ENCODE measurements at places on chromosomes 4 and X.

GRCh38 chr4:3531318-3531878 lies 824 bp downstream of the LRPAP1 start:
- DNase-seq, result no peak

- DNase-seq, result no peak
These were observed 23.0 kb downstream of the FLNA start for GRCh38 chrX:154351183-154352011.

GRCh38 chr4:19969492-19969891 lies 282.2 kb upstream of the SLIT2 start:
- DNase-seq, result no peak

DNA sequence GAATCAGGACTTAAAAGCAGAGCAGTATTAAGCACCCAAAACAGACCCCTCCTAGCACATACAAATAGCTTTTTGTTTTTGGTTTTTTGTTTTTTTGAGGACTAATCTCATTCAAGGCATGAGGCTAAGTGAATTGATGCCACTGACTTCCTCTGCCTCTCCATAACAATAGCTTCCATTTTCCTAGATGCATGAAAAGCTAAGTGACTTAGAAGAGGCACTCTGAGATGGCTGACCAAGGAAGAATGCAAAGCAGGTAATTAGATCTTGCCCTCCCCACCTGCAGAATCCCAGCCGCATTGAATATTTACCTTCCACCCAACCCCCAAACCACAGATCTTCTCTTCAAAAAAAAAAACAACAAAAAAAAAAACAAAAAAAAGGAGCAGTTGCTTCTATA lies 7.4 kb upstream of the KDR start:
- no peak for DNase-seq

- no peak for DNase-seq
These were observed 36.1 kb downstream of the PHOX2B start for GRCh38 chr4:41712425-41712824.

GRCh38 chrX:108217876-108218275 lies 126.3 kb downstream of the ATG4A start:
- DNase-seq, result no peak

DNA sequence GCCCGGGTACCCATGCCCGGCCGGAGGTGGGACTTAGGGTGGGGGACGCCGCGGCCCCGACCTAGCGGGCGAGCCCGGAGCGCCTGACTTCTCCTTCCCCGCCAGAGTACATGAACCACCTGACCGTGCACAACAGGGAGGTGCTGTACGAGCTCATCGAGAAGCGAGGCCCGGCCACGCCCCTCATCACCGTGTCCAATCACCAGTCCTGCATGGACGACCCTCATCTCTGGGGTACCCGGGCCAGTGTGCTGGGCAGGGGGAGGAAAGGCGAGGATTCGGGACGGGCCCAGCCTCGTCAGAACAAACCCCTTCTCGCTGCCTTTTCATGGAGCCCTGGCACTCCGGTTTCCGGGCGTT lies 622 bp downstream of the TAFAZZIN start:
- no peak for DNase-seq

GRCh38 chr4:85656759-85657505 lies 182.0 kb downstream of the ARHGAP24 start:
- DNase-seq, result no peak

DNA sequence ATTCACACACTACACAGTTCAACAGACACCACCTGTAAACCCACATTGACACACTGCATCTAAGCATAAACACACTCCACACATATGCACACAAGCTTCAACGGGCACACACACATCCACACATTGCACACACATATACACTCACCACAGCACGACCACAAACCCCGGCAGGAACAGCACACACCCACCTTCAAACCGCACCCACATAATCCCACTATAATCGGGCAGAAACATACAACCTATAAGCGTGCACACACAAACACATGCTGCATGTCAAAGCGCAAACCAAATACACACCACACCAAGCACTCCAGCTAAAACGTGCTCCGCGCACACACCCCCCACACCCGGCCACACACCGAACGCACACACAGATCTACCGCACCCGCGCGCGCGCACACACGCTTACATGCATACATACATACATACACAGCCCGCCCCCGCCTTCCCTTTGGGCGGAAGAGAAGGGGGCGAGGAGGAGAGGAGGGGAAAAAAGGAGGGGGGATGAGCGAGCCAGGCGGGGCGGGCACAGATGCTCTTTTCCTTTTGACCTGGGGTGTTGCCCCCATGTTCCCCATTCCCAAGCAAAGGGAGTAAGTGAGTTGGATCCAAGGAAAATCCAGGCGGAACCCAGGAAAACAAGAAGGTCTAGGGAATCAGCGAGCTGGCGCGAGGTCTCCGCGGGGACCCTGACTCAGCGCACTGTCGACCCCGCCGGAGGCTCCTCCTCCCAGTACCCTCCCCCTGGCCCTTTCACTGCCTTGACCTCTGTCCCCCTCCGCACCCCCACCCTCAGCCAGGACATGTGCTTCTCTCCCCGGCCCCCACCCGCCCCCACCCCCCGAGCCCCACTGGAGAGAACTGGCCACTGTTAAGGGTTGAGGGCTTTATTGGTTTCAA lies 9.9 kb downstream of the ARHGAP36 start:
- no peak for DNase-seq
